ENCODE measurements at places on chromosomes 4 and X.

DNA sequence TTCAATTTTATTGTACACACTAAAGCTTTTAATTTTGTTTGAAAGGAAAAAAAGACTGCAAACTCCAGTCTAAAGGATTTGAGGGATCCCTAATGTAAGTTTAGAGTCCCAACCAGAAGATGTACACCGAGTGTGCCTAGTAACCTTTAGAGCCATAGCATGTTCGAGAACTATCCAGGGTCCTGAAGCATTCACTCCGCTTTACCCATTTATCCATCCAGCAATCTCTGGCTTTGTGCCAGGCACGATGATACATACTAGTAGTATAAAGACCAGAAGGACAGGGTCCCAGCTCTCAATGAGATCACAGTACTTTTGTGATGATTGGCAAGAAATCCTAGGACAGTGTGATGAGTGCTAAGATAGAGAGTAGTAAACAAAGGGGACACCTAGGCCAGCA, 168.7 kb downstream of the STK32B start:
- DNase-seq = no peak

- peak; percentile 9 for DNase-seq
These were observed 185.8 kb upstream of the STK26 start for GRCh38 chrX:131837325-131837724.

DNA sequence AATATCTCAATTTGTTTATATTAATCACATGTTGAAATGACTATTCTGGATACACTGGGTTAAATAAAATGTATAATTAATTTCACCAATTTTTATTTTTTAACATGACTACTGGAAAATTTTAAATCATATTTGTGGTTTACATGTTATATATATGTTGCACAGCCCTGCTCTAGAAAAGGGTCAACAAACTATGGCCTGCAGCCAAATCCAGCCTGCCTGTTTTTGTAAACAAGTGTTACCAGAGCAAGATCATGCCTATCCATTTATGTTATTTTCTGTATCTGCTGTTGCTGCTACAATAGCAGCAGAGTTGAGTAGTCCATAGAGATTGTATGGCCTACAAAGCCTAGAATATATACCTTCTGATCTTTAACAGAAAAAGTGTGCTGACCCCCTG, 1.2 kb downstream of the TCEANC start:
- no peak for DNase-seq

DNA sequence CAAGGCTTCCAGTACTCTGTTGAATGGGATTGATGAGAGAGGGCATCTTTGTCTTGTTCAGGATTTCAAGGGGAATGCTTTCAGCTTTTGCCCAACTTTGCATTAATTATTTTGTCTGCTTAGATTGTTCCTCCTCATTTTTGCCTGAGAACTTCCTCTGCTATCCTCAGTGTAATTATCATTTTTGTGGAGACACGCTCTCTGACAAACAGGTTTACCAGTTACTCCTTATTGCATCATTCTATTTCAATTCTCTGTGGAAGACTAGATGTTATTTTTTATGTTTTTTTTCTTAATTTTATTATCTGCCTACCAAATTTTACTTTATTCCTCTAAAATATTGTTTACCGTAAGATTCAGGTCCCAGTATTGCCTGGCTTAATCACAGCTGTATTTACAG, 349.2 kb downstream of the ADGRL3 start:
- no peak for DNase-seq

- DNase-seq = no peak
These were observed 251.1 kb upstream of the DIAPH2 start for GRCh38 chrX:96433409-96434077.

DNA sequence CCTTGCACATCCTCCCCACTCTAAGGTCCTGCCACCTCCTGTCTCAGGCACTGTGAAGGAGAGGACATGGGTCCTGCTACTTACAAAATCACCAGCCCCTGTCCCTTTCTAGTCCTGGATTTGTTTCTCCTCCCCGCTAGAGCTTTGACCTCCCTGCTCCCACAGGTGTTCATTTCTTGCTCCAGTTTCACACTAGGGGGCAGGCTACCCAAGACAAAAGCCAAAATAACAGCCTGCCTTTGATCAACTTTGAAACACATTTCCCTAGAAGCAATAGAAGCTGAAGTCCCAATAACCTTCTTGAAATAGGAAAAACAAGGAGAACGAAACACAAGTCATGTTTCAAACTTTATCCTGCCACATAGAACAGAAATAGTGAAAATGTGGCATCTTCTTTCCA, 164.4 kb downstream of the QDPR start:
- DNase-seq = peak; percentile 54

DNA sequence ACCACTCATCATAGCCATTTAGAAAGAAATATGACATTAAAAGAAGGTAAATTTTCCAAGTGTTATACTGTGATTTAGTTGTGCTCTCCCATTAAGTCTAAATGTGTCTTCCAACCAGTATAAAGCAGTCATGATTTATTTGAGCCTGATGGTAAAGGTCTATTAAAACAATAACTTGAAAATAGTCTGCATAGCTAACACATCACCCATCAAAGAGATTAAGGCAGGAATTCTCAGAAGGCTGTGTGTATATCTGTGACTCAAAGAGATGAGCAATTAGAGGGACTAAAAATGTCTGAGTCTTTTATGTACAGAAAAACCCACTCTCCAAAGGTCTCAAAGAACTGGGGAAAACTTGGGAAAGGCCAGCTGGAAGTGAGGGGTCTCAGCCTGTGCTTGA, 70.3 kb upstream of the IQCM start:
- peak; percentile 53 for DNase-seq

GRCh38 chr4:148692242-148692641, 250.0 kb upstream of the NR3C2 start:
- no peak for DNase-seq

DNA sequence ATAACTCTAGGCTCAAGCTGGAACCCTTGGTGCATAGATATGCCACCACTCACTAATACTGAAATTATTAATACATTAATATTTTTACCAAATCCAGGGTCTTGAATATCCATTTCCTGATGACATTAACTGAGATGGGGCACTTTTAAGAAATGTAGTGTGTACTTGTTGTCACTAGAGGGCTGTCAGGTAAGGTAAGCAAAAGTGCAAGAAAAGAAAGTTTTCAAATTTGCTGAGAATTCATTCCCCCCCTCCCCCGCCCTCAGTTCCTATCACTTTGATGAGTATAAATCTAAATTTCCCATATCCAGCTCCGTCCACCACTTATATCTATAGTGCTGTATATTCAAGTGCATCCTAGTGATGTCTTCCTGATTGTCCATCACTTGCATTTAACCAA, 20.5 kb upstream of the WDR44 start:
- DNase-seq = peak; percentile 8
